ENCODE measurements at places on chromosomes 6 and 20.

DNA sequence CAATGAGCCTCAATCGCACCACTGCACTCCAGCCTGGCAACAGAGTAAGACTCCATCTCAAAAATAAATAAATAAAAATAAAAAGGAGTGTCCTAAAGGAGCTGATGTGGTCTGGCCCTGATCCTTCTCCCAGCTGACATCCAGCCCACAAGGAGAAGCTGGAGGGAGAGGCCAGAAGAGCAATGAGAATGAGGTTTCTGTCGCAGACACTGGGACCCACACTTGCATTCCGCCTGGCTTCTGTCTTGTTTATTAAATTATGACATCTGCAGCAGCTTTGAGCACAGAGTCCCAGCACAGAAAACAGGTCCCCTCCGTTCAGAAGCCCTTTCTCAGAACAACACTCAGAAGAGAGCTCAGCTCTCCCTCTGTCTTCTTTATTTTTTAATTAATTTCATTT lies 10.3 kb upstream of the E2F1 start:
- no peak overlapping the region for H3K27ac ChIP-seq
- H3K36me3 ChIP-seq: no peaks in the 10 kb centered on the region
- peaks cover 24% of the 10 kb centered on the region for H3K4me1 ChIP-seq
- DNase-seq: no peak

DNA sequence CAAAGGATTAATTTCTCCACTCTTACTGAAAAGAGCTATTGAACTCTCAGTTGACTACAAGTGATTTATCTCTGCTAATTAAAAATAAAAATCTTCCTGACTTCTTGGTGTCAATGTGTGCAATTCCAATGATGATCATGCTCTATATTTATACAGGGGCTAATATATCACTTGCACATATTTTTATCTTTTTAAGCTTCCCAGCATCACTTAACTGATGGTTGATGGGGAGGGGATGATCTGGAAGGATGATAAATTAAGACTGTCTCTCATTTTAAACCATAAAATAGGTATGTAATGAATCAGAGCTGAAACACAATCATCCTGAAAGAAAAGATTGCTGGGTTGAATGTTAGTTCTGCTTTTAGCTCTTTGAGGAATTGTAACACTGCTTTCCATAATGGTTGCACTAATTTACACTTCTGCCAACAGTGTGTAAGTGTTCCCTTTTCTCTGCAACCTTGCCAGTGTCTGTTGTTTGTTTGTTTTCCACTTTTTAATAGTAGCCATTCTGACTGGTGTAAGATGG lies 169.6 kb upstream of the ECI2 start:
- no peaks in the 10 kb centered on the region for H3K36me3 ChIP-seq
- DNase-seq: no peak
- no peaks in the 10 kb centered on the region for H3K27me3 ChIP-seq
- no peak overlapping the region for H3K4me3 ChIP-seq

- peak; percentile 39 for DNase-seq
- H3K27ac ChIP-seq: no peak overlapping the region
- H3K4me1 ChIP-seq: no peaks in the 10 kb centered on the region
- H3K4me3 ChIP-seq: no peak overlapping the region
These were observed 12.5 kb upstream of the RALGAPB start for GRCh38 chr20:38460040-38460623.

GRCh38 chr6:121770943-121771342 lies 335.5 kb downstream of the GJA1 start:
- H3K4me3 ChIP-seq: no peak overlapping the region
- H3K27ac ChIP-seq: no peak overlapping the region

Data from sigmoid colon (tissue), 7 donors.